ENCODE measurements at places on chromosomes 4 and X.

- DNase-seq: no peak
These were observed 13.4 kb downstream of the EDA2R start for GRCh38 chrX:66625525-66625924.

DNA sequence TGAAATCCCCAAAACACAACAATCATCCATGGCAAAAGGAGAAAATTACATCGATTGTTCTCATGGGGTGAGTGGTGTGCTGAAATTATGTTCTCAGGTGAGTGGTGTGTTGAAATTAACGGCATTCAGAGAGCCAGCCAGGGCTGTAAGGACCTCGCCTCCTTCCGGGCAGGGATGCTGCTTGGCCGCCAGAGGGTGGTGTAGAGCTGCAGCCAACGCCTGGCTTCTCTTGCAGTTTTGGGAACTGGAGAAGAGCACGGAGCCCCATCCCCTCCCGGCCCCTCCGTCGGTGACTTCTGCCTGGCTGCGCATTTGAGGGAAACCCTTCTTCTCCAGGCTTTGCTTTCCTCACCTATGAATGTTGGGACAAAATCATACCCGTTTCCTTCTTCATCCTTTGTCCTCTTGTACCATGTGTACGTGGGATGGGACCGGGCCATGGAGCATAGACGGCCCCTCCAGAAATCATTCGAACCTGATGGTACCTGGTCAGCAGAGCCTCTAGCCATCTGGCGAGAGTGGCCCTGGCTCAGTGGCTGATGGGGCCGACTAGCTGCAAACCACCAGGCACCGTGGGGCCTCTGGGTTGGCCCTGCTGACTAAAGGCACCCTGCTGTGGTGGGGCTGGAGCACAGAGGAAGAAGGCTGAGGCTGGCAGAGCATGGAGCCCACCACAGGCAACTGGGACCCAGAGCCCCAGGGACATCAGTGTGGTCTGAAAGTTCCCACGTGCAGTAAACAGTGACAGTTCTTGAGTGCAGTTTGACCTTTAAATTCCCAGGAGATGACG is 28.4 kb downstream of the TRMT44 start:
- no peak for DNase-seq

DNA sequence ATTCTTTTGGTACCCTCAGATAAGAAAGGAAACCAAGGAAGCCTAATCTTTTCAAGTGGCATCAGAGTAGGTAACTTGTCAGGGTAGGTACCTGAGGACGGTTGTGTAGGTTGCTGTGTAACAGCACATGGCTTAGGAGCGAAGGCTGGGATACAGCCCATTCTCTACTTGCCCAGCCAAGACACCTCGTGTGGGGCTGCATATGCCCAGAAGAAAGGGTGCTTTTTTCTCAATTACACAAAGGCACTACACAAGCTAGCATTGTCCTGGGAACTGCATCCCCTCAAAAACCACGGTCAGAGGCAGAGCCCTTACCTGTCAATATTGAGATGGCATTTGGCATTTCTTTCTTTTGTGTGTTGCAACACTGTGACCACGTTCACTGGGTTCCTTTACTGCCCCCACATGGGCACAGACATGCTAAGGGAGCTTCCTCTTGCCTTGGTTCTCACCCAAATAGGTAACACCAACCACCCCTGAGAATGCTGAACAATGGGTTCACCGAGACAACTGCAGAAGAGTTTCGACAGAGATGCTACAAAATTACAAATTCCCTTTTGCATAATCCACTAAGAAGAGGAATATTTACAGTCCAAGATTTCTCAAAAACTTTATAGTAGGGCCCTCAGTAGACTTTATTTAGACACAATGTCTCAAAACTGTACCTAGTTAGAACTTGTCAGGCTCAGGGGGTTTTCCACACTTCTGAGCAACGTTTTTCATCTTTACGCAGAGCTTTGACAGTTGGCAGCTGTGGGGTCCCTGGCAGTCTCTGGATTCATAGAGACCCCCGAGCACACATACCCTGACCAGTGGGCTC is 35.8 kb upstream of the TNIP3 start:
- no peak for DNase-seq

- no peak for DNase-seq
These were observed 47.6 kb downstream of the FSTL5 start for GRCh38 chr4:162116095-162116779.

GRCh38 chrX:51047950-51048349 is 137.4 kb downstream of the BMP15 start:
- no peak for DNase-seq

DNA sequence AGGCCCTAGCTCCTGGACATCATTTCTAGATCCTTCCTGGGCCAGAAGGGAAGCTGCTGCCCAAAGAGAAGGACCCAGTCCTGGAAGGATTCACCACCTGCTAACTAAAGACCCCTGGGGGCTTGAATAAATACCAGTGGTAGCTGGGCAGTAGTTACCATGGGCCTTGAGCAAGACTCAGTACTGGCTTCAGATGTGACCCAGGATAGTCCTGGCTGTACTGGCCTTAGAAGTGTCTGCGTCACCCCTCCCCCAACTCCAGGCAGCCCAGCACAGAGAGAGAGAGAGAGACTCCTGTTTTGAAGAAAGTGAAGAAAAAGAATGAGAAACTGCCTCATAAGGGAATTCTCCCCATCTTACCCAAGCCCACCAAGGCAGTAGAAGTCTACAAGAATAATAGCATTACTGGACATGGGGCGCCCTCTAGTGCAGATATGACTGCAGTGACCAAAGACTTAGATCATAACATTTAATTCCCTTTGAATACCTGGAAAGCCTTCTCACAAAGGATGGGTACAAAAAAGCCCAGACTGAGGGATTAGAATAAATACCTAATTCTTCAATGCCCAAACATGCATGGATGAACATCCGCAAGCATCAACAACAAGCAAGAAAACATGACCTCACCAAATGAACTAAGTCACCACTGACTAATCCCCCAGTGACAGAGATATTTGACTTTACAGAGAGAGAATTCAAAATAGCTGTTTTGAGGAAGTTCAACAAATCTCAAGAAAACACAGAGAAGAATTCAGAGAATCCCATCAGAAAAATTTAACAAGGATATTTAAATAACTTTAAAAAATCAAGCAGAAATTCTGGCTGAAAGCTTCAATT is 171.8 kb downstream of the HNRNPD start:
- DNase-seq: no peak

- no peak for DNase-seq
These were observed 49.4 kb downstream of the ANXA3 start for GRCh38 chr4:78601013-78601412.

- no peak for DNase-seq
These were observed 83.0 kb downstream of the MAGEB17 start for GRCh38 chrX:16250296-16250695.

GRCh38 chrX:48468247-48468671 is 1.8 kb downstream of the SLC38A5 start:
- no peak for DNase-seq

GRCh38 chr4:148693913-148694649 is 251.9 kb upstream of the NR3C2 start:
- no peak for DNase-seq

DNA sequence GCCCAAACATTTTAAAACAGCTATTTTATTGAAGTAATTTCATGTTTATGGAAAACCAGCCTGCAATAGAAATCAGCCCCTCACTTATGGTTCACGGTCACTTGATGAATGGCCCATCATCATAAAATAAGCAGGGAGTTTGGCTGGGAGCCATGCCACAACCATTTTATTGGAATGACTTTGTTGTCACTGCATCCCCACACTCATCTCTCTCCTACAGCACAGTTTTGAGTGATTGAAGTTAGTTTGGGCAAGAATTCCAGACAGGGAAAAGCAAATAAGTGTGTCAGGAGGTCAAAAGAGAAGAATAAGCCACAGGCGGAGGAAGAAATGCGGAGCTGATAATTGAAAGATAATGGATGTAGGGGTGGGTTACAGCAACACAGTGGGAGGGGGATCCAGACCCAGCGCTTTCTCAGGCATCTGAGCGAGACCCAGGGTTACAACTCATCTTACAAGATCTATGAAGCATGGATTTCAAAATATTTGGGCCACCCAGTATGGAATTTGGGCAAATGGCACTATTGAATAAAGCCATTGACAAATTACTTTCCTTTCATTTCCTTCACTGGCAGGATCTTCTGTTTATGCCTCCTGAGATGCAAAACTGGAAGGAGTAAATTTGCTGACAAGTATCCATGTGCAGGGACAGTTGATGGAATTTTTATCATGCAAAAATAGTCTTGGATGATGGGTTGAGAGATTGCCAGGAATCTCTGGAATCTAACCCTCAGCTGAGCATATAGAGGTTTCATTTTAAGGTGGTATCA is 100.8 kb downstream of the SHROOM3 start:
- DNase-seq: no peak
